Type B pancreatic cell (in vitro differentiated cells): ENCODE measurements at places on chromosomes 13 and 19.

- DNase-seq, result peak; percentile 91
Observed at GRCh38 chr19:42279902-42280814, 11.1 kb downstream of the CIC start.

DNA sequence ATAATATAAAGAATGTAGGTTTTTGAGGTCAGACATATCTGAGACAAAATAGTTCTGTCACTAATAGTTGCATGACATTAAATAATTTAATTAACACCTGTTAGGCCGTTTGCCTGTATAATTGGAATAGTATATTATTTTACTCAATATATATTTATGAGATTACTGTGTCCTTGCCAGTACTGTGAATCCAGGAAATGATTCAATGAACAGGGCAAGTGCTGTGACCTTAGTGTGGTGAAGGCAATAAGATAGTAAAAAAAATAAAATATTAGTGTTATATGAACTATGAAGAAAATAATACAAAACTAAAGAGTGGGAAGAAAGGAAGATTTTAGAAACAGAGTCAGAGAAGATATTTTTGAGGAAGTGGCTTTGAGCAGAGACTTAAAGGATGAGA is 403.7 kb downstream of the PCDH9 start:
- DNase-seq, result no peak

- no peak for DNase-seq
Observed at GRCh38 chr13:82614086-82614485, 1268.2 kb downstream of the SLITRK1 start.

DNA sequence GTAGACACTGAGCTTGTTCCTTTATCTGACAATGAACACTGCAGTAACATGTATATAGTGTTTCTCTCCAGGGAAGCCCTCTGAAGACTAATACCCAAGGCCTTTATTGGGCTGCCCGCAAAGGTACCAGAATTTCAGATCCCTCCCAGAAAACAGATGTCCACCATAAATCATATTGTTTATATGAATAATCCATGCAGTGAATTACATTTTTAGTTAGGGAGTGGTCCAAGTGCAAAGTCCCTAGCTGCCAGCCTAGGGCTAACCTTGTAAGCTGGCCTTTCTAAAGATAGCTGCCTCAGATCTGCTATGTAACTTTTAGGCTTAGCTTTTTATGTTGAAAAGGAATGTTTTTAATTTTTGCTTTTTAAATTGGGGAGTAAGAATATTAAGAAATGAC is 44.7 kb downstream of the TDRD3 start:
- no peak for DNase-seq

GRCh38 chr13:78960881-78961280 is 301.9 kb upstream of the OBI1 start:
- no peak for DNase-seq

GRCh38 chr19:57682226-57682766 is 519 bp downstream of the ZNF551 start:
- no peak for DNase-seq

- DNase-seq, result no peak
Observed at GRCh38 chr13:22189176-22190048, 518.5 kb downstream of the FGF9 start.
